ENCODE measurements at places on chromosomes 2 and 18.

- DNase-seq: no peak
These were observed 34.0 kb downstream of the TSHZ1 start for GRCh38 chr18:75244351-75245313.

- no peak for DNase-seq
These were observed 40.9 kb downstream of the ADD2 start for GRCh38 chr2:70726947-70727725.

GRCh38 chr2:46117379-46117778 lies 179.8 kb upstream of the EPAS1 start:
- no peak for DNase-seq

DNA sequence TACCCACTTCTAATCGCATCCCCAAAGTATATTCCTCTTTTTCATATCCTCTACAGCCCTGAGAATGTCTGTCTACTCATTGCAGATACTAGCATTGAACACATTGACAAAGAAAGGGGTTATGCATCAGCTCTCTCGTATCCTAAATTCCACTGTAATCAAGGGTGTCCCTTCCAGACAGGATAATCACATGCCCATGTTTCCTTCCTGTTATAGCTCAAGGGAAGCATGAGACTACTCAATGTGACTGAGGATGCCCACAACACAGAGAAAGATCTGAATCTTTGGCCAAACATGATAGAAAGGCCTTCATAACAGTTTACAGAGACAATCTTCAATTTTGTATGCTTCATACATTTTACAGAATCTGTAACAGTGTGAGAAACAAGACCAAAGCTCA lies 69.2 kb downstream of the HIBCH start:
- DNase-seq: no peak

- no peak for DNase-seq
These were observed 80.4 kb downstream of the MYO3B start for GRCh38 chr2:170258382-170258781.

DNA sequence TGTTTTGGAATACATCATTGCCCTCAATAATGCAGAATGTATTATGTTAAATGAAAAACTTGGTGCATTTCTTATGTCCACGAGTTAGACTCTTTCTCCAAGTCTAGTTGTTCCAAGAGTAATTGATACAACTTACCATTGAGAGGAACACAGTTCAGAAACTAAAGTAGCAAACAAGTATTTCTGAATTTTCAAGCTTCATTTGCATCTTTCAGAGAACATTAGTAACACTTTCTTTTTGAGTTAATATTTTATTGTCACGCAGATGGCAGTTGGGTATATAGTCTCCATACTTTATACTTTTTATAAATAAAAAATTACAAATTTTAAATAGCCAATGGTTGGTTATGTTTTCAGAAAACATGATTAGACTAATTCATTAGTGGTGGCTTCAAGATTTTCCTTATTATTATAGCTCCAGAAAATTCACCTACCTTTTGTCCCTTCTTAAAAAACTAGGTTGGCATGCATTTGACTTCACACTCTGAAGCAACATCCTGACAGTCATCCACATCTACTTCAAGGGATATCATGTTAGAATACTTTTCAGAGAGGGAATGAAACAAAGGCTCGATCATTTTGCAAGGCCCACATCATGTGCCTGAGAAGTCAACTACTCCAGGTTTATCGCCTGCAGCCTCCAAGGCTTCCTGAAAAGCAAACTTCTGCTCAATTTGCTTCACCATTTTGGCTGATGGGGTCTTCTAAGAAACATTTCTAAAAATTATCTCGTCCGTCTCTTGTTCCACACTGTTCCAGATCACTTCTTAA lies 29.9 kb downstream of the LYPD6B start:
- no peak for DNase-seq

DNA sequence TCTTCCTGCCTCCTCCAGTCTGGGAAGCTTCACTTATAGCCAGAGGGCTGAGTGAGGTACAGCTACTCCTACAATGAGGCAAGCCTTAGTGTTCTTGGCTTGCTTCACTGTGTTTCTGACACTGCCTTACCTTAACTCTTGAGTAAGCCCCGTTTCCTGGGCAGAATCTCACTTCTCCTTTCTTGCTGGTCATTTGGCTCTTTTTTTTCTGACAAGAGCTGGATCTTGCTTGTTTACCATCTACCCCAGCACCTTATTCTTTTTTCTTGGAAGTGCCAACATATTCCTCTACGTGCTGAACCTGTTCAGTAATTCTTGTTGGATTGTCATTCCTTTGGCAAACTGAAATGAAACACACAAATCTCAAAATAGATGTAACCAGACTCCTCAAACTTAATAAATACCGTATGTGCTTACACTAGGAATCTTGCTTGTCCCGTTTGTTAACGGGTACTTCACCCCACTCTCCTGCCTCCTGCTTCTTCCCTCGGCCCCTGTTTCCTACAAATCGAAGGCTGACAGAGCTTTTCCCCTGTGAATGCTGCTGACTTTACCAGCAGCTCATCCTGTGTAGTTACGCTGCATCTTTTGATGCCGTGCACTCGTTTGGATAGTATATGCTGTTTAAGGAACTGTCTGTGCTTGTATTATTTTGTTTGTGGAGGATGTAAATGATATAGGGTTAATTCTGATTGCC lies 132.2 kb downstream of the FMNL2 start:
- no peak for DNase-seq

DNA sequence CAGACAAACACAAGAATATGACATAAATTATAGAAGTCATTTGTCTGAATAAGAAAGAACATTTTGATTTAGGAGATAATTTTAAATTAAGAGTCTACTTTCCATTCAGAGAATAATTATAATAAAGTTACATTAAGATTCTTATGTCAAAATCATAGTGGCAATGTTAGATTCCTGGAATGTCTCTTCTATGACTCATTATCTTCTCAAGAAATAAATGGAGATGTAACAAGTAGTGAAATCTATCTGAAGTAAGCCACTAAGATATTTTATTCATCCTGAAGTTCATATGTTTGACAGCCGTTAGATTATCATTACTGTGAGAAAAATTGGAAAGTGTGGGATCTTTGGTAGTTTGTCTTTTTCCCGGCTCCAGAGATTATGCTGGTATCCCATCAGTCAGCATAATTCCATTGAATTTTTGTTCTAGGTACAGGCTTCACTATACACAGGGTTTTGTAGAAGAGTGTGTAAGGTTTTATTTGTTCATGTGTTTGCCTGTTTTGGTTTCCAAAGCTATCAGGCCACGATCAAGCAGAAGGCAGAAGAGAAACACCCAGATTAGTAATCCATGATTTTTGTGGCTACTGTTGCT lies 1246.6 kb upstream of the LRRTM1 start:
- DNase-seq: no peak

- no peak for DNase-seq
These were observed 4.2 kb upstream of the SFXN5 start for GRCh38 chr2:73075477-73076373.

GRCh38 chr2:46861916-46862315 lies 53.7 kb downstream of the MCFD2 start:
- DNase-seq: no peak

GRCh38 chr18:78429127-78430108 lies 550.2 kb upstream of the SALL3 start:
- no peak for DNase-seq

GRCh38 chr2:17334300-17334699 lies 183.9 kb downstream of the RAD51AP2 start:
- no peak for DNase-seq

DNA sequence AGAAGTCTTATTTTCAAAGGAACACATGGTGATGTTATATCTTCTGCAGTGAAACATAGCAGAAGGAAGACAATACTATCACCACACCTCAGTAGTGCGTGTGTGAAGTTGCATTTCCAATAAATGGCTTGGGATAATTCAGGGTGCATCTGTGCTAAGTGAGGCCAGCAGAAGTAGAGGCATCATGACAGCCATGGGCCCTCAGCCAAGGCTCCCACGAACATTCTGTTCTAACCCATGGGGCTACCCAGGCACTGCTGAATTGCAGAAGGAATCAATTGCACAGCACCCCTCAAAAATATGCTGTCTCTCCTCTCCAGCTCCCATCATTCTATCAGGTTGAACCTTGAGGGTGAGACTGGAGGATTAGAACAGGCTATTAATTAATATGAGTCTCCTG lies 139.5 kb downstream of the RIF1 start:
- no peak for DNase-seq

GRCh38 chr18:7760967-7761948 lies 194.1 kb downstream of the PTPRM start:
- DNase-seq: no peak

DNA sequence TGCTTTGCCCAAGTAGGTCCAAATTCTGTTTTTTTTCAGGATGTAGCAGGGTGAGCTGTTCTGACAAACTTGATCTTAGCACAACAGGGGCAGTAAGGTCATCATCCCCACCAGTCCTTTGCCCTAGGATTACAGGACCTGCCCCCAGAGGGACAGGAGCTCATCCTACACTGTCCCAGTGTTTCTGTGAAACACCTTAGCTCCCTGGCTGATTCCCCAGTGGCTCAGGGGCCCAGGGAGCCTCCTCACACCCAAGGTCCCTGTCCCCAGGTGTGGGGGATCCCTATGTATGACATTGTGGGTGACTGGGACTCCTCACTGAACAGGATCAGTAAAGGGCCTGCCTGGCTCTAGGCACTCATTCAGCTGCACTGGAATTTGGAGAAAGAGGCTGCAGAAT lies 191.2 kb downstream of the ANKRD30B start:
- no peak for DNase-seq

DNA sequence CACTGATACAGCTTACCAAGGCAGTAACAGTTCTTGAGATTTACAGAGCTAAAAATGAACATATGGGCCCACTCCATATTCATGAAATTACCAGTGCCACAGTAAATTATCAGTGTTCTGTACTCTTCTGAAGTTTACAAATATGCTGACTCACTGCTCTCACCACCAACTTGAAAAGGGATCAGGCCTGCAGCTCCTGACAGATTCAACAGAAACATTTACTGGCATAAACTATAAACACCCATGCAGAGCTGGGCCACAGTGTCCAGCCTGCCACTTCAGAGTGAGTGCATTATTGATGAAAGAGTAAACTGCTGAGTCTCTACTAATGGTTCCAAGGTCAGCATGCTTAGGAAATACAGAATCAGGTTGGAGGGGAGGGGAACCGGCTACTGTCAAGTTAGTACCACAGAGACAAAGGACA lies 83.1 kb downstream of the FARSB start:
- DNase-seq: peak; percentile 7

DNA sequence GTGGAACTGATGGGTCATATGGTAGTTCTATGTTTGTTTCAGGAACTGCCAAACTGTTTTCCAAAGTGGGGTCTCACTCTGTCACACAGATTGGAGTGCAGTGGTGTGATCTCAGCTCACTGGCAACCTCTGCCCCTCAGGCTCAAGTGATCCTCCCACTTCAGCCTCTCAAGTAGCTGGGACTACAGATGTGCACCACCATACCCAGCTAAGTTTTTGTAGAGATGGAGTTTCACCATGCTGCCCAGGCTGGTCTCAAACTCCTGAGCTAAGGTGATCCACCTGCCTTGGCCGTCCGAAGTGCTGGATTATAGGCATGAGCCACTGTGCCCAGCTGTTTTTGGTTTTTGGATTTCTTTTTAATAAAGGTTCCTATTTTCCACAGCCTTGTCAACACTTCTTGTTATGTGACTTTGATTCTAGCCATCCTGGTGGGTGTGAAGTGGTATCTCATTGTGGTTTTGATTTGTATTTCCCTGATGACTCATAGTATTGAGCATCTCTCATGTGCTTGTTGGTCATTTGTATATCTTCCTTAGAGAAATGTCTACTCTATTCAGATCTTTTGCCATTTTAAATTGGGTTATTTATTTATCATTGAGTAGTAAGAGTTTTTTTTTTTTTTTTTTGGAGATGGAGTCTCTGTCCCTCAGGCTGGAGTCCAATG lies 22.8 kb downstream of the NPC1 start:
- peak; percentile 37 for DNase-seq

DNA sequence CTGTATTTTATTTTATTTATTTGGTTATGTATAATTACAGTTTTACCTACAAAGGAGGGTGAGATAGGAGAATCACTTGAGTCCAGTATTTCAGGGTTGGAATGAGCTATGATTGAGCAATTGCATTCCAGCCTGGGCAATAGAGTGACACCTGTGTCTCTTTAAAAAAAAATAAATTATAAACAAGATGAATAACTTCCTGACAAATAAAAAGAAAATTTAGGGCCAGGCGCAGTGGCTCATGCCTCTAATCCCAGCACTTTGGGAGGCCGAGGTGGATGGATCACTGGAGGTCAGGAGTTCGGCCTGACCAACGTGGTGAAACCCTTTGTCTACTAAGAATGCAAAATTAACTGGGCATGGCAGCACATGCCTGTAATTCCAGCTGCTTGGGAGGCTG lies 17.3 kb downstream of the MTA3 start:
- DNase-seq: peak; percentile 77

DNA sequence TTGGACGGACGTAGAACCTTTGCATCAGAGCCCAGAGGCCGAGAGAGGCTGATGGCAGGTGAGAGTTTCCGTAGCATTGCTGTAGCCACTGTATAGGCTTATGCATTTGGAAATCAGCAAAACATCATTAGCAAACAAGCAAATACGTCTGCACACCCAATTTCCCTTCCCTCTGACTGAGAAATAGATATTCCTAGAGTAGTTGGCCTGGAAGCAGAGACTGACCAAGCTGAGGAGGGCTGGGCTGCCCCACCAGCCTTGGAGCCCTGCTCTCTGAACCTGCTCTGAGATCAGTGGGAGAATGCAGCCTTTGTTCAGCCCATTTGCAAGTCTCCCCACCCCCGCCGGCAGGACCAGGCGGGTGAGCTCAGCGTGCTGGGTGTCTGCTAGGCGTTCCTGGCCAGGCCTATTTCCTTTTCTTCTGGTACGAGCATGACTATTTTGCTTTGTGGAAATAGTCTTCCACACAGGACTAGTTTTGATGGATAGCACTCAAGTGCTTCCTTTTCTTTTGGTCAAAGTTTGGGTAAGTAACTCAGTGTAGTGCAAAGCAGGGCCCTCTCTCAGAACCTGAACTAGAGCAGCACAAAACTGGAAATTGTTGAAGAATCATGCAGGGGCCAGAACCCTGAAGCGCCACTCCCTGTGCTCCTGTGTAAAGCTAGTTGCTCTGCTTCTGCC lies 21.9 kb upstream of the RNF149 start:
- no peak for DNase-seq

GRCh38 chr2:18703555-18703954 lies 114.2 kb upstream of the NT5C1B start:
- no peak for DNase-seq

- DNase-seq: peak; percentile 62
These were observed 510 bp downstream of the NCKAP1 start for GRCh38 chr2:183037553-183038340.

DNA sequence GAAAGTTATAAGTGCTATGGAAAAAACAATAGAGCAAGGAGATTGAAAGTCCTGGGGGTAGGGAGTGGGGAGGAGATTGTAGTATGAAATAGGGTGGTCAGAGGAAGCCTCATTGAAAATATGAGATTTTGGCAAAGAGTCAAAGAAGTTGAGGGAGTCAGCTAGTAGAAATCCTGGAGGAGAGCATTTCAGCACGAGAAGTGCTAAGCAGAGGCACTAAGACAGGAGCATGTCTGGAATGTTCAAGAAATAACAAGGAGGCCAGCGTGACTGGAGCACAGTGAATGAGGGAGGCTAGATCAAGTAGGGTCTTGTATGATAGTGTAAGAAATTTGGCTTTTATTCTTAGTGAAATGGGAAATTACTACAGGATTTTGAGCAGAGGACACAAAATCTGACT lies 2.1 kb upstream of the TSPYL6 start:
- DNase-seq: no peak

- DNase-seq: no peak
These were observed 37.7 kb downstream of the MROH2A start for GRCh38 chr2:233815861-233816260.
